Dermis microvascular lymphatic vessel endothelial cell (primary cell): ENCODE measurements at places on chromosomes 13 and 19.

- DNase-seq, result no peak
These were observed 219.8 kb downstream of the MZT1 start for GRCh38 chr13:72507416-72508199.

DNA sequence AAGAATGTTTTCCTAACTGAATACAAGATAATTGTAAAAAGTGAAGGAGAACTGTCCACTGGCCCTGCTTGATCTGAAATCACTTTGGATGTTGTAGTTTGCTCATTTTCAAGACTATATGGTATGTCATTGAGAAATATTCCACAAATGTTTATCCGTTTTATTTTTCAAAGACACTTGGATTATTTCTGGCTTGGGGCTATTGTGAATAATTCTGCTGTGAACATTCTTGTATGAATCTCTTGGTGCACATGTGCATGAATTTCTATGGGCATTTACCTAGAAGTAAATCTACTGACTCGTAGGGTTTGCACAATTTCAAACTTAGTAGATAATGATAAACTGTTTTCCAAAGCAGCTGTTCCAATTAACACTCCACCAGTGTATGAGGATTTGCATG is 8.6 kb downstream of the RXFP2 start:
- no peak for DNase-seq

- DNase-seq, result peak; percentile 51
These were observed 49.5 kb downstream of the RFX2 start for GRCh38 chr19:6060600-6061375.

DNA sequence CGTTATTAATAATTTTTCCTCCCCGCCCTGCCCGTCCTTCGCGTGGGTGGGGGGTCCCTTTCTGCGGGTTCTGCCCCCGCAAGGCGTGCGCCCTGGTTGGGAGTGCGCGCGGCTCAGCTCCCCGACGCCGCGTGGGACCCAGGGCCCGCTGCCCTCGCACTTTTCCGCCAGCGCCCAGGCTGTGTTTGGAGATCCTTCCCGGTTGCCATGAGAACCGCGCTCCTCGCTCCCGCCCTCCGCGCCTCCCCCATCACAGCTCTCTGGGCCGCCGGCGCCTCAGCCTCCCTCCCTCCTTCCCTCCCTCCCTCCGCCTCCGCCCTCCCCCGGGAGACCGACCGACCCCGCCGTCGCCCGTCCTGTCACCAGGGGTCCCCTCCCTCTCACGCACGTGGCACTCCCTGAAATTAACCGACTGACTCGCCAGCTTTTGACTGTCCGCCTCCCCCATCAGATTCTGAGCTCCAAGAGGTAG is 2.4 kb upstream of the SSBP4 start:
- DNase-seq, result peak; percentile 91
